ENCODE measurements at places on chromosomes 12 and 14. TPM values are rescaled to one million over a fixed set of nuclear protein-coding genes. Genes with fewer than 3 reads are reported as not detected.

Gene SPTB
- 11.5 TPM for total RNA-seq

Gene KCNH5
- 0.03 TPM for total RNA-seq

Gene RNASE2
- total RNA-seq, result 7.8 TPM

Gene WNK1
- 269 TPM for total RNA-seq

Gene RNASE3
- not detected for total RNA-seq

Gene TSPAN19
- 13.7 TPM for total RNA-seq

Gene KRT72
- total RNA-seq, result not detected

Gene OR6C2
- total RNA-seq, result 0.14 TPM

- DNase-seq, result no peak
These were observed 131.2 kb downstream of the EML1 start for GRCh38 chr14:99924379-99924778.

DNA sequence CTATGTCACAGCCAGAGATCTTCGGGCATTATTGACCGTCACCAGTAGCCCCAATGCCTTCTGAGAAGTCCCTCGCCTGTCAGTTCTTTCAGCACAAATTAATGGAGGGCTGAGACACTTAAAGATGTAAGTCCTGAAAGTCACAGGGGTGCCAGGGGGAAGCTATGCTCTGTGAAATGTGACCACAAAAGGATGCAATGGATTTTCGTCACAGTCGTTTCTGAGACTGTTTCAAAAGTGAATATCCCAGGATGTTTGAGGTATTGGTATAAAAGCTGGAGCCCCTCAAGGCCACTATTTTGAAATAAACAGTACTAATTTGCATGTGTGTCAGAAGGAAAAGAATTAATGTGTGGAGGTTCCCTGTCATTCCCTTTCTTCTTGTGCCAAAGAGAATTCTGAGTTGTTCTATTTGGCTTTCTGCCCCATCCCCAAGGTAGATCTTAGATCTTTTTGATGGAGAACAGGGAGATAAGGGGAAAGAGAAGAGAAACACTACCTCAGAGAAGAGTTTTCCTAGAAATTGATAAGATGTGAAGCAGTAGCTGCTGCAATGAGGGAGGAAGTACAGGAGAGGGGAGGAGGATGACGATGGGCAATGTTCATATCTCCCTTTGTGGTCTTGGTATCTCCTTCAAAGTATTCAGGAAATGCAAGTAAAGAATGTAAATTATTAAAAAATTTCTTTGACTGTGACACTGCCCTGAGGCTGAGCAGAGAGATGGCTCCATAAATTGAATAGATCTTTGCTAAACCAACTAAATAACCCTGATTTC, 101.8 kb upstream of the NAP1L1 start:
- DNase-seq, result no peak

GRCh38 chr14:73242357-73242901, 5.1 kb downstream of the PAPLN start:
- peak; percentile 26 for DNase-seq

GRCh38 chr12:115261691-115262398, 577.9 kb upstream of the TBX3 start:
- peak; percentile 45 for DNase-seq

GRCh38 chr14:31204593-31205534, 2.7 kb downstream of the HECTD1 start:
- peak; percentile 15 for DNase-seq

DNA sequence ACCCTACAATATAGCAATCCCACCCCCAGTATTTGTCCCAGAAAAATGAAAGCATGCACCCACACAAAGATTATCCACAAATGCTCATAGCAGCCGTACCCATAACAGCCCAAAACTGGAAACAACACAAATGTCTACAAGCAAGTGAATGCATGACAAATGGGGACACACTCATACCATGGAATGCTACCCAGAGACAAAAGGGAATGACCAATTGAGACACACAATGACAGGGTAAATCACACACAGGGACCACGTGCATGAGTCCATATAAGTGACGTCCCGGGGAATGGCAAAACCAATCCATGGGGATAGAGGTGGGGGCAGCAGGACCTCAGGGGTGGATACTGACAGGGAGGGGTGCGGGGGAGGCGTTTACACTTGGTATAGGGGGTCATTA, 33.4 kb downstream of the SCARB1 start:
- DNase-seq, result no peak

GRCh38 chr12:130932061-130932930, 21.4 kb upstream of the ADGRD1 start:
- peak; percentile 31 for DNase-seq

GRCh38 chr12:28574746-28575592, 384.7 kb downstream of the CCDC91 start:
- DNase-seq, result no peak

GRCh38 chr12:119804011-119804641, 73.0 kb downstream of the CIT start:
- peak; percentile 75 for DNase-seq

- no peak for DNase-seq
These were observed 40.3 kb downstream of the CEP128 start for GRCh38 chr14:80901260-80901659.

- DNase-seq, result no peak
These were observed 75.4 kb downstream of the VCPKMT start for GRCh38 chr14:50040895-50041465.

GRCh38 chr14:89067293-89067972, 243.0 kb downstream of the TTC8 start:
- no peak for DNase-seq

- DNase-seq, result no peak
These were observed 4.5 kb downstream of the TMED8 start for GRCh38 chr14:77372304-77372841.

- peak; percentile 49 for DNase-seq
These were observed 69.2 kb downstream of the C2CD5 start for GRCh38 chr12:22474970-22475720.

DNA sequence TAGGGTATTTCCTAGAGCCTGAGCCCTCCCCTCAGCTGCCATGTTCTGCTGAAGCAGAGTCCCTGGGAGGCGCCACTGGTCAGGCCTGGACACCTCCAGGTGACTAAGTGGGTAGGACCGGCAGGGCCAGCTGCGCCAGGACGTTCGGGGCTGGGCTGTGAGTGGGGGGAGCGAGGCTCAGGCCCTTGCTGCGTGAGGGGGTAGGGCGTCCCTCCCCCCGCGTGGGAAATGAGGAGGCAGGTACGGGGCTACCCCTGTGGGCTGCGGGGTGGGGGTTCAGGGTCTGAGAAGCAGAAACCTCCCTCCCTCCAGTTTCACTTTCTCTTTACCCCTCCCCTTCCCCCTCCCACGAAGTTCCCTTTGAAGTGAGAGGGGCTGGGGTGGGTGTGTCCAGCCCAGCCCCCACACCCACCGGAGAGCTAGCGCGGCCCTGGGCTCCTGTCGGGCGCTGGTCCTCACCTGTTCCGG, 22.1 kb upstream of the KIF26A start:
- no peak for DNase-seq

GRCh38 chr12:110039085-110039807, 9.1 kb downstream of the C12orf76 start:
- DNase-seq, result peak; percentile 81

DNA sequence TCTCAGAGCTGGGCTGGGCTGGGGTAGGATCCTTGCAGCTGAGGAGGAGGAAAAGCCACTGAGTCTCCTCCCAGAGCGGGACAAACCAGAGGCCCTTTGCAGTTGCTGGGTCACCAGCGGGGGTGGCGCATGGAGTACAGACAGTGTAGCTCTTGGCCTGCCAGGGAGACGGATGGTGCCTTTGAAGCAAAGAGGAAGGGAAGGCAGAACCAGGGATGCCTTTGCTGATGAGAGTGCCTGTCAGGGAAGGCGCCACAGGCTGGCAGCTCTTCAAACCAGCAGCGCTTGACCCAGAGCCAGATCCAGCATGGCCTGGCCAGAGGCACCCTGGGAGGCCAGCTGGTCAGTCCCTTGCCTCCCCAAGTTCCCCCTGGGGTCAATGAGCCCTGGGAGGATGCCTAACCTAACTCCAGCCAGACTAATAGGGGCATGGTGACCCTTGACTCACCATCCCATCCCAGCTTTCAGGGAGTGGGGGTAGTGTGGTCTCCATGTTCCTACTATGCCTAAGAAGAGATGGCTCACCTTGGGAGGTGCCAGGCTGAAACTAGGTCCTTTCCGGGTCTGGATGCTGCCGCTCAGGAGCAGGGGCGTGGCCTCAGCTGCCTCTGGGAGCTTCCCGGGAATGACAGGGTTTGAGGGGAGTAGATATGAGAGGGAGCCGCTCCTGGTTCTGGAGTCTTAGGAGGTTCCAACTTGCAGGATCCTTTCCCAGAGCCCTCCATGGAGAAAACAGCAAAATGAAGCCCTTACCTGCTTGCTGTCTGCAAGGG, 19.8 kb downstream of the VASH1 start:
- no peak for DNase-seq

DNA sequence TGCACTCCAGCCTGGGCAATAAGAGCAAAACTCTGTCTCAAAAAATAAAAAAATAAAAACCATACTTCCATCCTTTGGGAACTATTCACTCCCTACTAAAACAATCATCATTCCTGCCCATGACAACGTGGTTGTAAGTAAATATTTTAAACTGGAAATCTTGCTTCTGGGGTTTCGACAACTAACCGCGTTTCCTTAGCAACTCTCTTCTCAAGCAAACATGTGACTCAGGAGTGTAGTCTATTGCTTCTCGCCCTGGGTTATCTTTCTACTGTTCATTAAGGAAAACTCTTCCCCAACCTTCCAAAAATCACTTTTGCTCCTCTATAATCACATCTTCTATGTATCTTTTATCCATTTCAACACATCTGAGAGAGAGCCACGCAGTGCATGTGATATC, 21.8 kb downstream of the APPL2 start:
- DNase-seq, result no peak

- DNase-seq, result peak; percentile 25
These were observed 33.5 kb downstream of the RBM19 start for GRCh38 chr12:113932381-113933196.
